ENCODE measurements at places on chromosomes 1 and 21.
A peak's percentile ranks its signal among the peaks of the same experiment; 100 is the strongest.

DNA sequence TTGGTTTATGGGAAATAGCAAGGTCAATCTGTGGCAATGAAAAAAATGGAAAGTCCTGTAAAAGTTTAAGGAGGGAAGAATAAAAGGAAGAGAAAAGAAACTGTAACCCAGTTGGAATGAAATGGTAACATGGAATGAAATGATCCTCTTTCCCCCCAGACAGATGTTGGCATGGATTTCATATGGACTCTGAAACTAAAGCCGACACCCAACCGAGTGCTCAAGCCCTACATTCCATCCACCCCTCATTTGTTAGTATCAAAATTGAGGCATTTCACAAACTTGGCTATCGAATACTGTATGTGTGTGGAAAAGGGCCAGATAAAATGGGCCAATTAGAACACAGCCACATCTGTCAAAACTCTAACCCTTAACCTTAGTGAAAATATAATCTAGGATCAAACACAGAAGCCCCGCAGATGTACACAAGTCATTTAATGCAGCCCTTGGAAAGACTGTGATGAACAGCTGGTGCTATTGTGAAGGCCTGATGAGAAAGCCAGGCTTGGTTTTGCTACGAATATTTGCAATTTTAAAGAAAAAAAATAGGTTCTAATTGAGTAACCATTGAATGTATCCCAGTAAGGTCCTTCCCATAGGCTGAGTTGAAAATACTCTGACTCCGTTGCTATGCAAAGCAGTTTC lies 72.6 kb upstream of the RGL1 start:
- DNase-seq, result no peak

DNA sequence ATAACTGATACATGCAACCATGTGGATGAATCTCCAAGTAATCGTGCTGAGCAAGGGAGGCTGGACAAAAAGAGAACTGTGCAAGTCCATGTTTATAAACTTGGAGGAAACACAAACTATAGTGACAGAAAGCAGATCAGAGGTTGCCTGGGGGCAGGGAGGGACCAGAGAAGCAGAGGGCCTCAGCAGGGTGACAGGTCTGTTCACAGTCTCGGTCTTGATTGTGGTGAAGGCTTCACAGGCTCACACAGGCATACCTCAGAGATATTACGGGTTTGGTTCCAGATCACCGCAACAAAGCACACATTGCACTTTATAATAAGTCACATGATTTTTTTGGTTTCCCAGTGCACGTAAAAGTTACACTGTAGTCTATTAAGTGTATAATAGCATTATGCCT lies 28.5 kb downstream of the ACOT7 start:
- no peak for DNase-seq

DNA sequence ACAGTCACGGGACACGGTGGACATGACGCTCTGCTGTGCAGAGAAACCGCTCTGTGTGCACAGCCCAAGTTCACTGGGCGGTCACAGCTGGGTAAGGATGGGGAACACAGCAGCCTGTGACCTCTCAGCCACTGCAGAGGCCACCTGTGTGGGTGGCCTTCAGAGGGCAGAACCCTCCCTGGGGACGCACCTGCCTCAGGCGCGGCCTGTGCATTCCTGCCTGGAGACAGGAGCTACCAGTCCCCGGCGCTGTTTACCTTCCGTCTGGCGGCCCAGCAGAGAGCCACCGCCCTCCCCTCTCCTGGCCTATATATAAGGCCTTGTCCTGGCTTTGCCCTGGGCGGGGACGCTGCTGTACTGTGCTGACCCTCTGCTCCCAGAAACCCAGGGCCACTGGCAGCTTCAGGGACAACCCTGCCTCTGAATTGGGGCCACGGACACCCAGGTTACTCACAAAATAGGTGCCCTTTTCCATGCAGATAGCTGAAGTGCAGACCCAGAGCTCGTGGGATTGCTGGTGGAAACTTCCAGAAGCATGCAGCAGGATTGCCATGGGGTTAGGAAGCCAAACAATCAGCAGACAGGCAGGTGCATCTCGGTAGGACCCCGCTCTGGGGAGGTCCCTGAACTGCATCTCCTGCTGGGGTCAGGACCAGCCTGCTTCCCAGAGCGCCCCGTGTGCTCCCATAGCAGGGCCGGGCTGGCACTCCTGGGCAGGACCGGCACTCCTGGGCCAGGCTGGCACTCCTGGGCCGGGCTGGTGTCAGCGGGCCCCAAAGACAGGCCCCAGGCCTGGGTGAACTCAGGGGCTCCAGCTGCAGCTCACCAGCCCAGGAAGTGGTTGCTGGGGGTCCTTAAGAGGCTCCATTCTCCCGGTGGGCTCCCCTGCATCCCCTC lies 83.6 kb downstream of the SIK1 start:
- DNase-seq, result no peak

- no peak for DNase-seq
Observed at GRCh38 chr21:20163167-20163566, 835.0 kb upstream of the NCAM2 start.

- no peak for DNase-seq
Observed at GRCh38 chr1:215426101-215426500, 141.0 kb upstream of the KCTD3 start.

GRCh38 chr1:212514056-212514614 lies 81.4 kb downstream of the NENF start:
- no peak for DNase-seq

DNA sequence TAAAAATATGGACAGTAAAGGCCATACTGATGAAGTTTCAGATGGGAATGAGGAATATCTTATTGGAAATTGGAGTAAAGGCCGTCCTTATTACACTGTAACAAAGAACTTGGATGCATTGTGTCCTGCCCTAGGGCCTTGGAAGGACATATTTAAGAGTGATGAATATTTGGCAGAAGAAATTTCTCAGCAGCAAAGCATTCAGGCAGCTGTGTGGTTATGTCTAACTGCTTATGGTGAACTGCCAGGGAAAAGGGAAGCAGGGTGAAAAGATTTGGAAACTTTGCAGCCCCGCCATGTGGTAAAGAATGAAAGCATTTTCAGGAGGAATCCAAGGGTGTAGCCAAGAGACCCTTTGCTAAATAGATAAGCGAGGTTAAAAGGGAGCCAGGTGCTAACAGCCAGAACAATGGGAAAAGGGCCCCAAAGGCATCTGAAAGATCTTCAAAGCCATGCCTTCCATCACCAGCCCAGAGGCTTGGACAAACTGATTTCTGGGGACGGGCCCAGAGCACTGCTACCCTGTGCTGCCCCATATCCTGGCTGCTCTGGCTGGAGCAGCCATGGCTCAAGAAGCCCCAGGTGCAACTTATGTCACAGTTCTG lies 200.0 kb downstream of the PTPRU start:
- no peak for DNase-seq

- no peak for DNase-seq
Observed at GRCh38 chr1:81225789-81226602, 574.7 kb upstream of the ADGRL2 start.

DNA sequence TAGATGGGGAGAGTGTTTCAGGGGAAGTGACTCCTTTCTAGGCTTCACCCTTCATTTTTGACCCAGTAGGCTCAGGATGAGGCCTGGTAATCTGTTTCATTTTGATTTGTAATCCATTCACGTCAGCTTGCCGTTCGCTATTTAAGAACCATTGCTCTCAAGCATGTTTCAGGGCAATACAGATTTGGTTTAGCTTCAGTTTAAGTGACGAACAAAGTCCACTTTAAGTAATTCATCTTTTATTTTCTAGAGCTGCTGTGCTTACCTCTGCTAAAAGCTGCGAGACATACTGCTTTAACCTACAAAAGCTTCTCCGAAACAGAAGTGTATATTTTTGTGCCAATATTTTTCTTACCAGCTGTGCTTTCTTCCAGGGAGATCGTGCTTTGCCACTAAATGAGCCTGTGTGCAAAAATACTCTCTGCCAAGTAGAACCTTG lies 8.9 kb upstream of the FMO3 start:
- no peak for DNase-seq

- DNase-seq, result no peak
Observed at GRCh38 chr1:172671591-172671990, 12.7 kb downstream of the FASLG start.

GRCh38 chr21:17370916-17371315 lies 141.9 kb upstream of the CXADR start:
- no peak for DNase-seq

GRCh38 chr1:24903560-24903954 lies 26.5 kb downstream of the RUNX3 start:
- no peak for DNase-seq

DNA sequence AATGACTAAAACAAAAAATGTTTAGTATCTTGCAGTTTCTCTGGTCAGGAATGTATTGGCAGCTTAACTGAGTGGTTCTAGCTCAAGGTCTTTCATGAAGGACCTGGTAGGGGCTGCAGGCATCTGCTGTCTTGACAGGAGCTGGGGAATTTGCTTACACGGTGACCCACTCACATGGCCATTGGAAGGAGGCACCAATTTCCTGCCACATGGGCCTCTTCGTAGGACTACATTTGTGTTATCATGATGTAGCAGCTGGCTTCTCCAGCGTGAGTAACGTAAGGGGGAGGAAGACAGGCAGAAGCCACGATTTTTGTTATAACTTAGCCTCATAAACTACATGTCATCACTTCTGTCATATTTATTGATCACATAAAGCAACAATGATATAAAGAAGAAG lies 376.3 kb downstream of the AMY1C start:
- no peak for DNase-seq

DNA sequence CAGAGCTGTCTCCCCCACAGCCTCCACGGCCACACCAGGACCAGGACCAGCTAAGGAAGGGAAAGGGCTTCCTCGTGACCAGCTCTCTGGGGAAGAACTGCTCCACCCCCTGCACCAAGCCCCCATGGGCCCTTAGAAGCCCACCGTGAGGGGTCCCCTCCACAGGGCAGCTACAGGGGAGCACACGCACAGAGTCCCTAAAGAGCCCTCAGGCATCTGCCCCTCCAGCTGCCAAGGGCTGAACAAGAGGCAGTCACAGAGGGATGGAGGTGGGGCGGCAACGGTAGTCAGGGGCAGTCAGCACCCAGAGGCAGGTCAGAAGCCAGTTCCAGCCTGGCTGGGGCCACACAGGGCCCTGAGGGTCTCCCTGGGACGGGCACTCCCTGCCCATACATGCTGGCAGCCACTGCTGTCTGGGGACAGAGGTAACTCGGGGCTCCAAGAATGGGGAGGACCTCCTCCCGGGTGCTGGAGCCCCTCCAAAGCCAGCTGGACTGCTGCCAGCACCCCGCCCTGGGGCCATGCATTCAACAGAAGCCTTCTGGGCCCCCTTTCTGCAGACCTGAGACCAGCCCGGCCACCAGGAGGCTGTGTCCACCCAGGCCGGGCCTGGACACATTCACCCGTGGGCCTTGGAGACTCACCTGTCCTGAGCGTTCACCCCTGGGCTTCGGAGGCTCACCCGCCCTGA lies 18.7 kb downstream of the SLC19A1 start:
- peak; percentile 4 for DNase-seq

DNA sequence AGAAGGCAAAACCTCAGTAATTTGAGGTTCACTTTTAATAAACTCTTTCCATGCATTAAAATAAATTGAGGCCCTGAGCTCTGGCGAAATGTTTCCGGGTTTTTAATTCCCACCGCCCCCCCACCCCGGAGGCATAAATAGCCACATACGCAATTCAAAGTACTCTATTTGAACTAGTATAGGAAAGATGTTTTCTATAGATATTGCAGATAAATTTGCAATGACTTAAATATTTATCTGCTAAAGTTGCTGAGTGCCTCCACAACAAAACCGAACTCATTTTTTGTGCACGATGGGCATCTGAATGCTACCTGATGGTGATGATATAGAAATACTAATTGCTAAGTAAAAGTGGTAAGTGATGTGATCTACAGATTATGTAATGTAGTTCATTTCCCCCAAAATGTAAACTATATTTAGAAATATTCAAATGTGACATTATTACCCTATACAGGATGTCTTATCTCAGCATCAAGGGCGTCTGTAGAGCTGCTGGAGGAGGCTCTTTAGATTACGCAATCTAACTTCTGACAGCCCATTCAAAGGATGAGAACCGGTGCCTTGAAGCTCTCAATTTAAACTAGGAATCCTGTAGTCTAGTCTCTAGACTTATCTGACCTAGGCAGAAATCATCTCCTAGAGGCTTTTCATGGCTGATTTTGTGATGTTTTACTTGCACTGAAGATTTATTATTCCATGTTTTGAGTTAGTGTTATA lies 8.5 kb downstream of the IRF2BP2 start:
- DNase-seq, result peak; percentile 35

DNA sequence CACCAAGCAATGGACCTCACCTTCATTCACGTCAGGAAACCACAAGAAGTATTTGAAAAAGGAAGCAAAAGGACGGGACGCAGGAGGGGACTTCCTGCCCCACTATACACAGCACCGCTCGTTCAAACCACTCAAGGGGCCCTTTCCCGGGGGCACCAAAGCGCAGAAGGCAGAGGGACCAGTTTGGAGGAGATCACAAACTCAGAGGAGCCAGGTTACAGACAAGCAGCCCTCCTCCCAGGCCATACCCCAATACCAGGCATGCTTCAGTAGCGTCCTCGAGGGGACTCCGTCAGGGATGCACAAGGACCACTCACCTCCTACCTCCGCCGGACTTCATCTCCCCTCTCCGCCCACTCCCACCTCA lies 685 bp downstream of the CRTC2 start:
- peak; percentile 61 for DNase-seq

DNA sequence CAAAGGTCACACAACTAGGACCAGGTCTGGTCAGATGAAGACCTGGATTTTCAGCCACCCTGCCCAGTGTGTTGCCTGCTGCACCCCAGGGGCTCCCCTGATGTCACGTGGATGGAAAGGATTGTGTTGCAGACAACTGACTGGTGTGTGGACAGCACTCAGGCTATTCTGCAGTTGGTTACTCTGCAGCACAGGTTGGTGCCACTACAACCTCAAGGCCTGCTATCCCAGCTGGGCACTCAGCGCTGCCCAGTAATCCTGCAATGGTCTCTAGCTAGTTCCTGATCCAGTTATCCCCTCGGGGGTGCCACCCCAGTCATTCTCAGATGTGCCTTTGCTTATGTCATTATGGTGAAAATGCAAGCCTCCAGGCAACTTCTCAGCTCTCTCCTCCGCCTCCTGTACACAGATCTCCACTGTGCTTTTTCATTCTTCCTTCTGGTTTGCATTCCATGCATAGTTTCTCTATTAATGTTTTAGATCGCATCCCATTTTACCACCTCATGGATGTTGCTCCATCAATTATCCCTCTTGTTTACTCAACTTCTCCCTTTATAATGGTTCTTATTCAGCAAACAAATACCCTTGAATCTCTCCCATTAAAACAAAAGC lies 503.2 kb upstream of the CAMK1G start:
- no peak for DNase-seq

DNA sequence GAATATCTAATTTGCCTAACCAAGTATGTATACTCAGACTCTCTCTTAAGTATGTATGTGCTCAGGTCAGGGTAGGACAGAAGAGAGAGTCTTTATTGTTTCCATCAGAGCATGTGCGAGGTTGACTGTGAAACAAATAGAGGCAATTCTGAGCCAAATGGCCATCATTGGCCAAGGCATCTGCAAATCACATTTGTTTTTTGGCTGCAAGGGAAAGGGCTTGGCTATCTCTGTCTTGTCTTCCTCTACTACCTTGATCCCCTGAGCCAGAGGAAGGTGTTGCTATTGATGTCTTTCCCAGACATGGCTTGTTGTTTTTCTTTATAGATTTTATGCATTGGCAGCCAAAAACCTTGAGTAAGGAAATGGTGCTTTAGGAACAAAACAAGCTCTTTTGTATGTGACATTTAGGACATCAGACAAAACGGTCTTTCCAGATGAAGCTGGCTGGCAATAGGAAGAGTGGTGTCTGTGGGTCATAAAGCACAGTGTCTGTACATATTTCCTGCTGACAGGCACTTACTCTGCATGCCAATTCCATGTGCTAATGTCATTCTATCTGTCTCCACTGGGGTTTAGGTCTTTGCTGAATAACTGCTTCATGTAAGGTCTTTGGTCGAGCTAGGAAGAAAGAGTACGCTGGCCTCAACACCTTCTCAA lies 163.3 kb downstream of the BRINP2 start:
- DNase-seq, result no peak
